D341Med (cell line): ENCODE measurements at places on chromosomes 3 and 15.

- peak; percentile 19 for DNase-seq
These were observed 43.0 kb downstream of the CDAN1 start for GRCh38 chr15:42693942-42694341.

GRCh38 chr15:89673165-89673512, 6.0 kb downstream of the PLIN1 start:
- peak; percentile 71 for DNase-seq

DNA sequence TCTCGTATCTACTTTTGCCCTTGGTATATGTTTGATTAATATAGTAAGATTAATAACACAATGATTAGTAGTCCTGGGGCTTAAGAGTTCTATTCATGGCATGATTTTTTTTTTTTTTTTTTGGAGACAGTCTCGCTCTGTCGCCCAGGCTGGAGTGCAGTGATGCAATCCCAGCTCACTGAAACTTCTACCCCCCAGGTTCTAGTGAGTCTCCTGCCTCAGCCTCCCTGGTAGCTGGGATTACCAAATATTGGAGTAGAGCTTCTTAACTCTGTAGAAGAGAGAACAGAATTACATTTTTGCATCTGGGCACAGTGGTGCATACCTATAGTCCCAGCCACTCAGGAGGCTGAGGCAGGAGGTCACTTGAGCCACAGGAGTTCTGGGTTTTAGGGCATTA, 58.9 kb downstream of the RAB7A start:
- DNase-seq: no peak

GRCh38 chr3:142889212-142890014, 530 bp upstream of the PCOLCE2 start:
- no peak for DNase-seq

- no peak for DNase-seq
These were observed 14.9 kb downstream of the CNTN3 start for GRCh38 chr3:74599564-74599963.

DNA sequence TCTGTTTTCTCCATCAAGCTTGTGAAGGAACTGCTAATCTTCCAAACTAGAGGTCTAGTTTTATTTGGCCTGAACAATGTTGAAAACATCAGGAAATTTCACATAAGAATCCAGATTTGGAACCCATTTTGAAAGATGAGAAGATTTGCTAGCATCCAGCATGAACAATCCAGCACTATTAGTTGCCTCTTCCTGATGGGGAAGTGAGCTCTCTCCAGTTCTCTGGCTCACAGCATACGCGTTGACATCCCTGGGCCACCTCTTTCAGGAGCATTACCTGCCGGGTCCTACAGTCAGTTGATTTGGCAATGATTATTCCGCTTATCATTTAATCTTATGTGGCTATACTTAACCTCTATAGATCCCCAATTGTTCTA, 10.9 kb downstream of the GPR87 start:
- DNase-seq: no peak

DNA sequence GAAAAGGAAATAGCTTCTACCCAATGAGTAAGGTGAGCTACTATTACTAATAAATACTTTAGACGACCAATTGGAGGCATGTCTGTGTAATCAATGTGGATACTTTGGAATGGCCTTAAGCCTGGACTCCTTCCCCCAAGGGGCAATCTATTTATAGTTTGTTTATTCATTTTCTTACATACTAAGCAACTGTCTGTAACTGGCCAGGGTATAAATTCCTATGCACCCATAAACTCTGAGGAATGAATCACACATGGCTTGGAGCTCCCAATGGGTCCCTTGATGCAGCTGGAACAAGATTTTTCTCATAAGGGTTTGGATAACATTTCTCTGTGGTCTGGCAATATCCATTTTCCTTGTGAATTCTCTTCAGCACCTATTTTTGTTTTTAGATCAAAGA, 506.8 kb downstream of the EDEM1 start:
- no peak for DNase-seq
